ENCODE measurements at places on chromosomes 2 and 18.

- no peak for DNase-seq
Measured at GRCh38 chr2:190970160-190970559, 43.8 kb downstream of the STAT1 start.

- DNase-seq = no peak
Measured at GRCh38 chr2:113698892-113699447, 57.5 kb downstream of the SLC35F5 start.

GRCh38 chr2:181348107-181348837, 108.9 kb upstream of the ITGA4 start:
- no peak for DNase-seq

- DNase-seq = no peak
Measured at GRCh38 chr2:127612111-127612822, 33.7 kb upstream of the GPR17 start.

- DNase-seq = no peak
Measured at GRCh38 chr2:7270011-7270431, 352.8 kb downstream of the RNF144A start.

- DNase-seq = no peak
Measured at GRCh38 chr2:61257446-61257845, 95.5 kb downstream of the C2orf74 start.

DNA sequence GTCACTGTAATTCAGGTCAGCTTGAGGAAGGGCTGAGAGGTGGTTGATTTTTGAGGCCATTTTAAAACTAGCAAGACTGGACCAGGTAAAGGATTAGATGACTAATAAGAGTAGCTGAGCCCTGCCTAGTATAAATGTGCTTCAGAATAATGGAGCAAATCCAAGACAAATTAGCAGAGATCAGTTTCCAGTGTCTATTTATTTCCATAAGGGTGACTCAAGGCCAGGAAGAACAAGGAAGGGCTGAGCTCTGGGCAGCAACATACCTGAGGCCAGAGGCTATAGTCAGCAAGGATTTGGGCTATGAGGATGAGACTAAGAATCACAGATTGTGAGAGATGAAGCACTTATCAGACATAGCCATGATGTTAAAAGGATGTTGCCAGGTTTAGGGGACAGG, 339.0 kb upstream of the LRRTM1 start:
- no peak for DNase-seq

DNA sequence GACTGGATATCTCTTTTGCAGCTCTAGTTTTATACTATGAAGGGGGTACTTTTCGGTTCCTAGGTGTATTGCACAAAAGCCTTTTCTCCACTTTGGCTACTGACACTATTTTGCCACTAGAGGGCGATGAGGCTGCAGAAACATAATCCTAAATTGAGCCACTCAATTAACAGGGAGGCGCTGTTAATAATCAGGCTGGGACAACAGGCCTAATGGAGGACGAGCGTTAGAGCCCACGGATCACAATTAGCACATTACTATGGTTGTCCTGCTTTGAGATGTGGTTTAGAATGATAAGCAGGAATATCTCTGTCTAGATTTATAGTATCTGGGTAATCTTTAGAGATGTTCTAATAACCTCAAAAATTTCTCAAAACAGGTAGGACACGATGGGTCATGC, 62.2 kb upstream of the PMAIP1 start:
- peak; percentile 51 for DNase-seq

DNA sequence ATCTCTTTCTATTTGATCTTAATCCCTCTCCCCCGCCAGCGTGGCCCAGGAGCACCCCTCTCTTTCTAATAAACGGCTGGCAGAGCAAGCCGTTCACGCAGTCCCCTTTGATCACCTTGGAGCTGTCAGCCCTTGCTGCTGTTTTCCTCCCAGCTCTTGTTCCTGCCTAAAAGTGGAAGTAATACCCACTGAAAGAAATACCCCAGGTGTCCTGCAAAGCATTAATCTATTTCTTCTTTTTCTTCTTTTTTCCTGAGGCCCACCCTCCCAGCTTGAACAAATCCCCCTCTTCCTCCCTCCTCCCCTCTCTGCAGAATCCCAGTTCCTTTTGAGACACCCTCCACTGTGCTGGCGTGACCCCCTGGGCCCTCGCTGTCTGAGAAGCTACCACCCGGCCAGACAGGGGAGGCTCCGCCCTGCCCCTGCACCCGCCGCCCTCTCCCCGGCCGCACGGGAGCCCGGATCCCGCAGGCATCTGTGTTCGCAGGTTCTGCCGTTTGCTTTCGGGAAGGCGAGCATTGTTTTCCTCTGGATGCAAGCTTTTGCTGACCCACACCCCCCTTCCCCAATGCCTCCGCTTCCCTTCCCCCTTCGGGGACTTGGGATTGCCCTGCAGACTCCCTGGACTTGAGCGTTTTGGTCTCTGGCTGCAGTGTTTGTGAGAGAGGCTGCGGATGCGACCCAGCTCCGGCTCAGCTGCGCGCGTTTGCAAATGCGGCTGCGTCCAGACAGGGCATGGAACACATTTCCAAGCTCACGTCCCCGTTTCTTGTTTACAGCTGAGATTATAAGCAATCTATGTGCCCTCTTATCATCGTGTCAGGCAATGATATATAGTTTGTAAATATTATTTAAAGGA, 631.5 kb downstream of the NYAP2 start:
- DNase-seq = peak; percentile 70

DNA sequence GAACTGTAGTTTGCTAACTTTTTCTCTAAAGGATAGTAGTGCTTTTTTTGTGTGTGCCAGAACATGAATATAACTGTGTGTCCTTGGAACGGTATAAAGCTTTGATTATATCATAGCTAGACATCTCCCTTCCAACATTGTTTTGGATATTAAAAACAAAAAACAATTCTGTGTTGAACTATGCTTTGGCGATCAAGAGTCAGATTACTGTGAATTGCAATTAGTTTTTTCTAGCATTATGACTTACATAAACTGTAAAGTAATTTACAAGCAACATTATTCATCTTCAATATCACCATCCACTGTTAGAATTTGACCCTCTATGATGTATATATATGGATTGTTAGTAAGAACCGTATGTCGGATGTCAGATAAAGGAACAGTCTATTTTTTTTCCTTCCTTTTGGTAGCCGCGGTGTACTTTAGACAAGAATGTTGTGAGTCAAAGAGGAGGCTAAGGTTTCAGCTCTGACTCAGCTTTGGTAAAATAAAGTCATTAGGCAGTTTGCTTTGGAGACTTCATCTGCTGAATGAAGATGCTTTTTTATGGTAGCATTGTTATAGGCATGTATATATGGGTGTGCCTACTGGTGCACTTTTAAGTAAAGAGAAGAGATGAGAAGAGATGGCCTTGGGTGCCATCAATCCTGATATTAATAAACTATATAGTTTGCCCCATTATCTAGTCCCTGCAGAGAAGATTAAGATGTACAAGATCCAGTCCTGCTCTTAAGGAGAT, 76.4 kb downstream of the LTBP1 start:
- no peak for DNase-seq

GRCh38 chr18:8899000-8899399, 193.6 kb downstream of the MTCL1 start:
- no peak for DNase-seq

DNA sequence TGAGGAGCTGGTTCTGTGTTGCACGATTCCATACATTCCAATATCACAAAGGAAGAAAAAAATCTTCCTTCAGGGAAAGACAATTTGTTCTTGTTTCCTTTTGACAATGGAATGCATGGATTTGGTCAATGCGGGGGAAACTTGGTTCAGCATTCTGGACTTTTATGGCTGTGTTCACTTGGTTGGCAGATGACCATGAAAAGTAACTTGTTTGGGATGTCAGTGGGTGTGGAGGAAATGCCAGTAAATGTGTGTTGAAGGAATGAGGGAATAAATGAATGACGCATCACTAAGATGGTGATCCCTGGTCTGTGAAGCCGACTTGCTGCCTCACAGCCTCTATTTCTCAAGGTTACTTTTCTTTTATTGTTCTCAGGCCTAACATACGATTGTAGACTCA, 53.7 kb downstream of the THUMPD2 start:
- no peak for DNase-seq

DNA sequence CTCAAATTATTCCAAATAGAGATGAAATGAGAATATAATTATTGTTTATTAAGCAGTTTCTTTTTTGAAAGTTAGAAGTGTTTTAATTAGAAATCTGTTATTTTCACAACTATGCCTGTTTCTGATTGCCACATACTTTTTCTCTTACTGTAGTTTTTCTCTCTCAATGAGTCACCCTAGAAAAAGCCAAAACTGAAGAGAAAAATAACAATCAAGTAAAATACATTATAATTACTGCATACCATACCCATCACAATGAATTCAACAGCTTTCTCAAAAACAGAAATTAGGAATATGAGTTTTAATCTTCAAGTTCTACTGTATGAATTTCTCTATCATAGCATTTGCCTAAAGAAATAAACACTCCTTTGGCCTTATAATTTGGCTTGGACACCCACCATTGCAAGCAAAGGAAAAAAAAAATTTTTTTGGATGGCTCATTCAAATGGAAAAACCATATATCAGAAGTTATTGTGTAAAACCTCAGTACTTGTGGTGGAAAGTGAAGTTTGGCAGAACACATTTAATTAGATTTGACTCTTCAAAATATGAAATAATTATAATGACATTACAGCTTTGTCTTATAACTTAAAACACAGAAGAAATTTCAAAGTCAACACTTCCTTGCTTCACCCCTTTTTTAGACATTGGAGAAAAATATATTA, 138.5 kb downstream of the DYM start:
- no peak for DNase-seq

Measured in endothelial cell (in vitro differentiated cells).